ENCODE measurements at places on chromosomes 3 and 15.

DNA sequence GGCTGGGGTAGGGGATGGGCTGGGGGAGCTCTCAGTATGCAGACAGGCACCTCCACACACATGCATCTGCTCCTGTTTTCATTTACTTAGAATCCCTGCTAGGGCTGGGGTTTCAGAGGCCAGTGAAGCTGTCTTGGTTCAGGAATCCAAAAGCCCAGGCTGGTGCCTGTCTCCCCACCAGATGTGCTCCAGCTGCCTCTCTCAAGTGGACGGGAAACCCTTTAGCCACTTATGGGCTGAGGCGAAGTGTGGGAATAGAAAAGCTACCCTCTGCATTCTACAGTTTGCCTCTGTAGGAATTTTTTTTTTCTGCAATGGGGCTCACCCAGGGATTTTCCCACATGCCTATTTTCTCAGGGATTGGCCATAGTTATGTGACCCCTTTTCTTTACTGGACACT lies 72.5 kb downstream of the ATP2B2 start:
- DNase-seq: no peak

DNA sequence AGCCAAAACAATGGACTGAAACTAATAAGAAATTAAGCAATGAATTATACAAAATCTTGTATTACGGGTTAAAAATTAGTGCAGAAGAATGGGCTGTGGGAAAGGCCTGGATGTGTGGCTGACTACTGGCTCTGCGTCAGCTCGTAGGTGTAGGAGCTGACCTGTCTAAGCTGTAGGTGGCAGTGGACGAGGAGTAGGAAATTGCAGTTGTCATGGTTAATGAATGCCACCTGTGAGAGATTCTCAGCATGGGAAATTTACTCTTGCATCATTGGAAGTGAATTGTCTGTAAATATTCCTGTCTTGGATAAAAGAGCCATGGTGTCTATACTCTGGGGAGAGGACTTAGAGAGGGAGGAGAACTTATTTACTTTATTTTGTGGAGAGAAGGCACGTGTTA lies 23.4 kb downstream of the CHRNA7 start:
- DNase-seq: no peak

GRCh38 chr3:120741837-120742197 lies 499 bp downstream of the RABL3 start:
- no peak for DNase-seq

DNA sequence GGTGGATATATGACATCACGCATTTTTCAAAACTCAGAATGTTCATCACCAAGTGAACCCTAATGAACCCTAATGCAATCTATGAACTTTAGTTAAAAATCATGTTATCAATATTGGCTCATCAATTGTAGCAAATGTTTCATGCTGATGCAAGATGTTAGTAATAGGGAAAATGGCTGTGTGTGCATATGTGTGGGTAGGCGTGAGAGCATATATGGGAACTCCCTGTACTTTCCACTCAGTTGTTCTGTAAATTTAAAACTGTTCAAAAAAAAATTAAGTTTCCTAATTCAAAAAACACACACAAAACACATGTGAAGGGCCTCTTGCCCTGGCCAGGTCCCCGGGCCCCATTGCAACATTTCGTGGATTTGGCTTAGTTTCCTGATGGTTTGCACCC lies 89.7 kb upstream of the PROK2 start:
- DNase-seq: no peak

- DNase-seq: no peak
These were observed 81.7 kb upstream of the MYZAP start for GRCh38 chr15:57509965-57510364.

DNA sequence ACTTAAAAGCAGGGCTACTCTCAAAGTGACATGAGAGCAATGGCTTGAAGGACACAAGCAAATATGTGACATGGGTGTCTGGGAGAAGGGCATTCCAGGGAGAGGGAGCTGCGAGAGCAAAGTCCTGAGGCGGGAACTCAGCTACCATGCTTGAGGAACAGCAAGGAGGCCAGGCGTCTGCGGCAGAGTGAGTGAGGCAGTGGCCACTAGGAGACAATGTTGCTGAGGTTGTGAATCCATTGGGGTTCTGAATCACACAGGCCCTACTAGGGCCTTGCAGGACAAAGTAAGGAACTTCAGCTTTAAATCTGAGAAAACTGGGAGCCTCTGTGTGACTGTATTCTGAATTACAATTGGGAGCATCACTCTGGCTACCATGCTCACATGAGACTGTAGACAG lies 94.1 kb upstream of the PRICKLE2 start:
- no peak for DNase-seq

DNA sequence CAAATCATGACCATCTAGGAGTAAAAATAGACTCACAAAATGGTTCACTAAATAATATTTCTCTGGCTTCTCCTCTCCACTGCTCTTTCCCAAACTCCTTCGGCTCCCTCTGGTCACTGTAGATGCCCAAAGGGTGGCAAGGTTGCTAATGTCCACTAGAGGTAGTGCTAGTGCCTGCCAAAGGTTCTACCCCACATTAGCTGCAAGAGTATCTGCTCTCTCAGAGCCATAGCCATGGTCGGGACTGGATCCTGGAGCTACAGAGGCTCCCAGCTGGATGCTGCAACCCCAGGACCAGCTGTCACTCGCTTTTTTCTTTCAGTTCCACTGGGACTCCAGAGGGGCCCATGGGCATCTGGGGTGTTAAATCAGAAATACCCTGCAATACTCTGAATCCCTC lies 8.5 kb downstream of the HTR3D start:
- no peak for DNase-seq

GRCh38 chr15:72961346-72961745 lies 90.9 kb upstream of the NEO1 start:
- DNase-seq: no peak

DNA sequence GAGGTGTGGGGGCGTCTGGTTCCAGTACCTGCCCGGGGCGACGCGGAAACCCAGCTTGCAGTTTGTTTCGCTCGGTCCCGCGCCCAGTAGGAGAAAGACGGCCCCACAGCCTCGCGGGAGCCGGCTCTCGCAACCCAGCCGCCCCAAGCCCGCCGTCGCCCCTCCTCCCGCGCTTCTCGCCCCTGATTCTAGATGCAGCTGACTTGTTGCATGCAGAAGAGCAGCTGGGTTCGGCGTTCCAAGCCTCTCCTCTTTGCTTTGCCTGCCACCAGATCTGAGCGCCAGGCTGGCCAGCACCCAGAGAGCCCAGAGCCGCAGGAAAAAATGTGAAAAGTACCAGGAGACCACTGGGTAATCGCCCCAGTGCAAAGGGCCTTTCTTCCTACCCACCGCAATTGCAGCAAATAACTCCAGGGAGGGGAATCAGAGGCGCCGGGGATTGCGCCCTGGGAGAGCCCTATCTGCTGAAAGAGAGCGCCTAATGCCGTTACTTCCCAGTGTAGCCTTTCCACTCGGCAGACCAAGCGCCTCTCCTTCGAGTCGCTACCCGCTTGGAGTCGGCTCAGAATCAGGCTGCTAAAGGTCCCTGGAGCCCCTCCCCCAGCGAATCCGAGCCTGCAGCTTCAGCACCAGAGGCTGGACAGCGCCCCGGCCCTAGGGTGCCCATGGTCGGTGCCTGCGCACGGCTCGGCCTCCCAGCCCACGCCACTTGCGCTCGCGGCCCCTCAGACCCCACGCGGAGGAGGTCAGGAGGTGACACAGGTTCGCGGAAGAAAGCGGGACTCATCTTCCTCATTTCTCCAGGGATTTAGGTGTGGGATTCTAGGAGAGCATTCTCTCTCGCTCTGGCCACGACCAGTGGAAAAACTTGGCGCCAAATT lies 15.7 kb upstream of the AEN start:
- no peak for DNase-seq

DNA sequence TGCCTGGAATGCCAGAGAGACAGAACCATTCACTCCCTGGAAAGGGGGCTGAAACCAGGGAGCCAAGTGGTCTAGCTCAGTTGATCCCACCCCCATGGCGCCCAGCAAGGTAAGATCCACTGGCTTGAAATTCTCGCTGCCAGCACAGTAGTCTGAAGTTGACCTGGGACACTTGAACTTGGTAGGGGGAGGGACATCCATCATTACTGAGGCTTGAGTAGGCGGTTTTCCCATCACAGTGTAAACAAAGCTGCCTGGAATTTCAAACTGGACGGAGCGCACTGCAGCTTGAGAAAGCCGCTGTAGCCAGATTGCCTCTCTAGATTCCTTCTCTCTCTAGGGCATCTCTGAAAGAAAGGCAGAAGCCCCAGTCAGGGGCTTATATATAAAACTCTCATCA lies 310.7 kb upstream of the DPPA4 start:
- DNase-seq: no peak

- no peak for DNase-seq
These were observed 1.5 kb upstream of the IDH2 start for GRCh38 chr15:90103701-90104329.

GRCh38 chr3:193868590-193868989 lies 267.4 kb upstream of the HES1 start:
- DNase-seq: no peak

- DNase-seq: no peak
These were observed 57.8 kb downstream of the GRIP2 start for GRCh38 chr3:14482271-14482721.

- DNase-seq: no peak
These were observed 42.2 kb downstream of the RIOX2 start for GRCh38 chr3:97930018-97930417.

DNA sequence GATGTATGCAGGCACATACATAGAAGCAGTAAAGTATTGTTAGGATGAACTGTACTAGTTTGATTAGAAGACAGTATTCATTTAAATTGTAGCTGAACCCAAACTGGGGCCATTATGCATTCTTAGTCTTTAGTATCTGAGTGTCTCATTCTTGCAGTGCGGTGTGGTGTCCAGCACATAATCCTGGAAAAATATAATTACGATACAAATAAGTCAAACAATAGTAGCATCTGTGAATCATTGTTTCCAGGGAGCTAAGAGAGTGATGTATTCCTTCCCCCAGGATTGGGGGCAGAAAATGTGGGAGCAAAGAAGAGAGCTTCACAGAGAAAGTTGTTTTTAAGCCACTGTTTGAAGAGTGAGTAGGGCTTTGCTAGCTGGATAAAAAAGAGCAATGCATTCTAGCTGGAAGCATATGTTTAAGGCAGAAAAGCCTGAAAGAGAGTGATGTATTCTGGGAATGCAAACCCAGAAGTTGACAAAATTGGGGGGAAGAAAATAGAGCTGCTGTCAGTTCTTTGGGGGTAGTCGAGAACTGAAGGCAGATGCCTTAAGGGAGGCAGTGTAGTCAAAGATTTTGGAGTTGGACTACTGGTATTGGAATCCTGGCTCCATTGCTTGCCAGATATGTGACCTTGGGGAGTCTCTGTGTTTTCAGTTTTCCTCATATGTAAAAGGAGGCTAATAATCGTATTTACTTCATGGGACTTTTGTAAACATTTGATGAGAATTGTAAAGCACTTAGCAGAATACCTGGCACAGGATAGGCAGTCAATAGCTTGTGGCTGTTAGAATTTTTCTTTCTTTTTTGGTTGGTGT lies 14.1 kb downstream of the SLMAP start:
- DNase-seq: no peak

DNA sequence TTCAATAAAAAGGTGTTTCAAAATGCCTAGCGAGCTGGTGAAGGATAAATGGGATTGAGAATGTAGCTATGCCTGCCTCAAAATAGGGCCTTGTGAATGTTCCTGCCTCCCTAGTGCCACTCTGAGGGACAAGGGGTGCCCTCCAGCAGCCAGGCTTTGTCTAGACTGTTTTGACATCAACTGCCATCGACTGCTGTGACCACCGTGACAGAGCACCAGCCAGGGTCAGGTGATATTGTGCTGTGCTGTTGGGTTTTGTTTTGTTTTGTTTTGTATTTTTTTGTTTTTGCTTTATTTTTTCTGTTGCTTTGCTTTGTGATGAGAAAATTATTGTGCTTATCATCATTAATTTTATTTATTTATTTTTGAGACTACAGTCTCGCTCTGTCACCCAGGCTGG lies 144.8 kb downstream of the SMAD6 start:
- no peak for DNase-seq

- no peak for DNase-seq
These were observed 44.8 kb downstream of the FILIP1L start for GRCh38 chr3:100069472-100069871.

GRCh38 chr3:101567528-101568317 lies 6.1 kb downstream of the TRMT10C start:
- peak; percentile 21 for DNase-seq

DNA sequence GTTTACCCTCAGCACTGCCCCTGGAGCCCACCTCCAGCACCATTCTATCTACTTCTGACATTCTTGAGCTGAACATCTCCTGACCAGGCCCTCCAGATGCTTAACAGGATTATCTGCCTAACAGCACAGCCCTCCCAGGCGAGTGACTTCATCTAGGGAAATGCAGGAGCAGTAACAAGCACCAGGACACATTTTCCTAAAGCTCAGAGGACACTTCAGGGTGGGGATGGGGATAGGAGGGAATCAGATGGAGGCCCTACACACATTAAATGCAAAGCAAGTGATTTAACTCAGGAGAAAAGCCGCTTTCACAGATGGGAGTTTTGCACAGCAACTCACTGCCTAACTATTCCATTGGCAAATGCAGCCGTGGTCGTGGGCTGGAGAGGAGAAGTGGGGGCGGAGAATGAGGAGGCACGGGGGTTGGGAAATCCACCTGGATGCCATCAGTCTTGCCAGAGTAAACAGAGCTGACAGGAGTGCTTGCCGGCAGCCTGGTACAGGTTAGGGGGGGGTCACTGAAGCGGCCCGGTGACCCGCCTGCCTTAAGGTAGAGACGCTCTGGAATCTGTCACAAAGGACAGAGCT lies 21.3 kb upstream of the BNC1 start:
- no peak for DNase-seq

DNA sequence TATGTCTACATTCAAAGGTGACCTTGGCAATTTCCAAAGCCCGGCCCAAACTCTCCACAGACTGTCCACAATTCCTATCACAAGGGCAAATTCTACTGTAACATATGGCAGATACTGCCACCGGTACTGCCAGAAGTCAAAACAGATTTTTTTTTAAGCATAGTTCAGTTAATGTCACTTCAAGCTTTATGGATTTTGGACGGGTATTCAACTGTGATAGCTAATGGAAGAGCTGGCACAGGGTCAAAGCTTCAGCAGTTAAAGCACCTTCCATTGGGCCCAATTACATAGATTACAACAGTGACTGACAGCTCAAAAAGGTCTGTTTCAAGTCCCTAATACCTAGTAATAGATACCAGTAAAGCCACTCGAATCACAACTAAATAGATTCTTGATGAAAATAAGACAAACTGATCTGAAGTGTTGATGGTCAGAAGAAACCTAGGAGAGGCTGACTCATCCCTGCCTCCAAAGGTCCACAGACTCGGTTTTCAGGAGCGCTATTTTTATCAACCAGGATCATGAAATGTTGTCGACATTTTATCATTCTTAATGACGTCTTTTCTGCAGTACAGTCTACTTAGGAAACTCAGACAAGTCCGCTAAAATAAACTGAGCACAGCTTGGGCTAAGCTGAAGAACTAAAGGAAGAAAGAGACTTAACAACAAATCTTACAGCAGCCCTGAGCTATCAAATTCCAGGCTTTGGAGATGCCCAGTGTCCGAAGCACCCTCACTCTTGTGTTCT lies 38.7 kb downstream of the ANXA2 start:
- DNase-seq: no peak

DNA sequence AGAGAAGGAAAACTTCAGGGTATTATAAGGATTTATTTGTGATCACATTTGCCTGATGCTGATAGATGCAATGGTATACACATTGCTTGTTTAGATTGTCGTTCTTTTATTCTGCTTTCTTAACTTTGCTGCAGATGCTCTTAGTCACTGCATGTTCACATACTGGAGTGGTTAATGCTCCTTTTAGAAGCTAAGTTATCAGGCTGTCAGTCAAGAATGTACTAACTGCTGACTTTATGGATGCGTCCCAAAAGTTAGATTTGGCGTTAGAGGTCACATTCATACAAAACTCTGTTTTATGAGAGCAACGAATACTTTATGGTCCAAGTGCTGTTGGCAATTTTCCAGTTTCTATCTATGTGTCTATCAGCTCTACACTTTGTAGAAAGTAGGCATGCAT lies 160.7 kb downstream of the BBX start:
- no peak for DNase-seq

All from stimulated activated CD4-positive, alpha-beta T cell treated with anti-CD3 and anti-CD28 coated beads, TNF-alpha, amount 100 ng/mL, for 48 hours (primary cell).